ENCODE measurements at places on chromosomes 3 and 15.

- DNase-seq = no peak
Measured at GRCh38 chr15:66865622-66866611, 163.9 kb downstream of the SMAD6 start.

- DNase-seq = no peak
Measured at GRCh38 chr3:100696161-100696560, 13.1 kb upstream of the TFG start.

DNA sequence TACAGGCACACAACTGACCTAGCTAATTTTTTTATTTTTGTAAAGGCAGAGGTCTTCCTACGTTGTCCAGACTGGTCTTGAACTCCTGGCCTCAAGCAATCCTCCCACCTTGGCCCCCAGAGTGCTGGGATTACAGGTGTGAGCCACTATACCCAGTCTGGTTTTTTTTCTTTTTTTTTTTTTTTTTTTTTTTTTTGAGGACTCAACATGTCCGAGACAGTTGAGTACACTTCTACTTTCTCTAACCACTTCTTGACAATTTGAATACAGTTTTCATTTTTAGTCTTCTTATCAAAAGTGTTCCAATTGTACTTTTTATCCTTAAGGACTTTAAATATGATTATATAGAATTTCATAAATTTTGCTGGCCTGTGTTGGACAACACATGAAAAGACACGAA, 7.4 kb upstream of the GSK3B start:
- no peak for DNase-seq

DNA sequence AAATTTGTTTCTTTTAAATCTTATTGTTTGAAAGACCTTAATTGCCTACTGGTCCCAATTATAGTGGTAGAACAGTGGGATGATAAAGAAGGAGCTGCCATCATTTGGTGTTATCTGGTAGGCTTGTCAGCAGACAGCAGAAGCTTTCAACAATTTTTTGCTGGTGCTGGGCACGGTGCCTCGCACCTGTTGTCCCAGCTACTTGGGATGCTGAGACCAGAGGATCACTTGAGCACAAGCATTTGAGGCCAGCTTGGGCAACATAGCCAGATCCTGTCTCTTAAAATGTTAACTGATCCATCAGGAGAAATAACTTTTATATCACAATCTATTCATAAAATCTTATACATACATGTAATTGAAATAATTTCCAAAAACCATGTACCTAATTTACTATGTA, 36.0 kb downstream of the SENP5 start:
- no peak for DNase-seq

- DNase-seq = no peak
Measured at GRCh38 chr15:76282465-76282864, 28.8 kb downstream of the ETFA start.

DNA sequence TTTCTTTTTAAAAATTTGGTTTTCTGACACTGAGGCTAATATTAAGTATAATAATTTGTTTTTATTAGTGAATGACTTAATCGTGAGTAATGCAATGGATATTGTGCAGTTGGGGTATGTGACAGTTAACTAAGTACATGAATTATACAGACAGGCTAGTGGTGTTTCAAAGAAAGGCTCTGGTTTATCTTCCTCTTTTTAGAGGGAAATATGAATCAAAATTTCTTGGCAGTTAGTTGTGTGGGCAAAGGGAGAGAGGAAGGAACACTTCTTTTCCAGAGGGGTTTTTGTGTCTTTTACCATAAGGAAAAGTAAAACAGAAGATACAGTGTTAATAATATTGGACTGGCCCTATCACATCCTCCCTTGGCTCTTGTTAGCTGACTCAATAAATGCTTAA, 2.7 kb downstream of the ZNF654 start:
- no peak for DNase-seq

DNA sequence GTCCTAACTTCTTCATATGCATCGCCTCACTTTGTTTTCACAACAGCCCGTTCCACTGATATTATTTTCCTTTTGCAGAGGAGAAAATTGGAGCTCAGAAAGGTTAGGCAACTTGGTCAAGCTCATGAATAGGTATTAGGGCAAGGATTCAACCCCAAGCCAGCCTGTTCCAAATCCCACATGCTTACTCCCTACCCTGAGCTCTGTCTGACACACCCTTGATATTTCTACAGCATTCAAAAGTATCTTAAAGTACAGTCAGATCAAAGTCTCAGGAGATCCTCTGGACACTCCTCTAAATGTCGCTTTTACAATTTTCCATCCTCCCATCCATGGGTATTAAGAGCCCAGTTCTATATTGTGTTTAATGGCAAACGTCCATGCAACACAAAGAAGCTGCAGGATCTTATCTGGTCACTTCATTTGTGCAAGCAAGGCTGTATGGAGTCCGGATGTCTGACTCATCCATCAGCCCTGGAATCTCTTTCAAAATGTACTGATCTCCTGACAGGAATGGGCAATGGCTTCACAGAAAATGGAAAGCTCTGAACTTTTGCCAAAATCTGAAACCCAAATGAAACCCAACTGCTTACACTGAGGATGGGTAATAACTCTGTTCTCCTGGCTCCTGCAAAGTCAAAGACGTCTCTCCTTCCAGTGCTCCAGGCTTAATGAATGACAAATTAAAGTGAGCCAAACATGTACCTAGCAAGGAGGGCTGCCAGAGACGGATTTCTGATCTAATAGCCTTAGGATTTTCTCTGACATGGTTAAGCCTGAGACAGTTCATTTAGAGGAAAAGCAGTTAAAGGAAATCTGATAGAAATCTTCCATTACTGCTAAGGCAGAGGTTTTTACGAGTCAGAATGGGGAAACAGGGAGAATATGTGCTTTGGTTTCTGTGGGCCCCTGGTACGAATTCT, 230.9 kb upstream of the RORA start:
- DNase-seq = peak; percentile 15

DNA sequence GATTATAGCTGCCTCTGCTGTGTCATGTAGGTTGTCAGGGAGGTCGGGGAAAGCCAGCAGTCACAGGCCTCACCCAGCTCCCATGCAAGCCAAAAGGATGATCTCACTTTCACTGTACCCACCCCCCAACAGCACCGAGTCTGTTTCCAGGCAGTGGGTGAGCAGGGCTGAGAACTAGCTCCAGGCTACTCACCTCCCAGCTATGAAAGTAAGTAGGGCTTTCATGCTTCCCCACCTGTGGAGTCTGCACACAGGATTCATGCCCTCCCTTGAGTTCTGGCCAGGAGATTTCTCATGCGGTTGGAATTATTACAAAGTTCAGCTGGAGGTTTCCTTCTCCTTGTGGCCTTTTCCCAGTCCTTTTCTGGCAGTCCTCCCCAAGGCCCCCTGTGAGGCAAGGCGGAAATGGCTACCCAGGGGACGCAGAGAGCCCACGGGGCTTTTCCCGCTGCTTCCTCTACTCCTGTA, 356.2 kb downstream of the SV2B start:
- peak; percentile 6 for DNase-seq

DNA sequence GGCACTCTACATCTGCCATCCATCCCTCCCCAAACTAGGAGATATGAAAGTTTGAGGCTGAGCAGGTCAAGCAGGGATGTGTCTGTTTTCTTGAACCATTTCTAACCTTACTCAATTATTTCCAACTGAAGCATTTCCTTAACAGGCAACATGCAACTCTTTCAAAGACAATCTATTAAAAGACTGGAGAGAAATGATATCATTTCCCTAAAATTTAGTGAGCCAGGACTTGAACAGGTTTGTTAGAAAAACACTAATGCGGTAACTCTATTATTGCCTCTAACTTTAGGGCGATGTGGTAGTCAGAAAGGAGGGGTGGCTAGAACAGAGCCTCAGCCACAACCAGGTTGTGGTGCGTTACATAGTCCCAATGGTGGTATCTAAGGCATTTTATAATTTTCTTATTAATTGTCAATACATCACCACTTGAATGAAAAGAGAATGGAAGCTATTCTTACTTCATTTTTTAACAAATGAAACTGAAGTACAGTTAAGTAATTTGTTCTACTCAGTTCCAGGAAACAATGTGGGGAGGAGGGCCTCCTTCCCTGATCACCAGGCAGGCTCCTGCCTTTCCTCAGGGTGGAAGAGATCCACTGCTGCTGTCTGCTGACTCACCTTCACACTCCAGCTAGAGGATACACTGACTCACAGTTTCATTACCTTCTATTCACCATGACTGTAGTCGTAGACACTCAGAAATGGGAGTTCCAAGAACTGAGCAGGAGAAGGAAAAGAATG, 22.8 kb downstream of the MYO1E start:
- peak; percentile 93 for DNase-seq

DNA sequence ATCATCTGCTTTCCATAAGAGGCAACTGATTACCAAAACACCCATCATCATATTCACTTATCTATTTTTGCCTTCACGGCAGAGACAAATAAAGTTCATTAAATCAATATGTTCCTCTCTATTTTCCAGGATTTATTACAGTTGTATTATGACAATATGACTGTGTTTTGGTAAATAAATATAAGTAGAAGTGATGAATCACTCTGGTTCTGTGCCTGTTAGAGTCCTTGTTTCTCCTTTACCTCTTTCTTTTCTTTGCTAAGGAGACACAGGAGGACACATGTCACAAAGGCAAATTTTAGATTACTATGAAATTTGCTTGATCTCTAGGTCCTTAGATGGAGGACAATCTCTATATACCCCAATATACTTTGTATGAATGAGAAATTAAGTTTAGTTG, 152.6 kb upstream of the PLSCR5 start:
- no peak for DNase-seq

DNA sequence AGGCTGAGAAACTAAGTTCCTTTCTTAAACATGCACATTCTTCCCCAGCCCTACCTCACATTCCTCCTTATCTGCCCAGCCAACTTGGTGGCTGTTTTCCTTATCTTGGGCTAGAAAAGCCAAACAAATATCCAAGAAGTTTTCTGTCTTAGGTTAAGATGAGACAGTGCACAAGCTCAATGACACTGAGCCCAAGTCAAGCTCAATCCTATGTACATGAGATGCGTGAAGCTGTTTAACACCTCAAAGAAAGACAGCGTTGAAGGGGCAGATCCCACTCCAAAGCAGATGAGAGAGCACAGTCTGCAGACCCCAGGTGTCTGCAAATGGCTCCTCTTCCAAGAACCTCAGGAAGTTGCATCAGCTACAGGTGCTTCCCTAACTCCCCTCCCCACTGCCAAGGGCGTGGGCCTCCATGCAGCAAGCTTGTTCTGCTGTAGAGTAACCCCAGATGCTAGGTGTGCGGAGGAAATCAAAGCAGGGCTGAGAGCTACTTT, 16.6 kb downstream of the LRRC2 start:
- no peak for DNase-seq

- DNase-seq = no peak
Measured at GRCh38 chr3:197746801-197747237, 2.9 kb upstream of the FYTTD1 start.

DNA sequence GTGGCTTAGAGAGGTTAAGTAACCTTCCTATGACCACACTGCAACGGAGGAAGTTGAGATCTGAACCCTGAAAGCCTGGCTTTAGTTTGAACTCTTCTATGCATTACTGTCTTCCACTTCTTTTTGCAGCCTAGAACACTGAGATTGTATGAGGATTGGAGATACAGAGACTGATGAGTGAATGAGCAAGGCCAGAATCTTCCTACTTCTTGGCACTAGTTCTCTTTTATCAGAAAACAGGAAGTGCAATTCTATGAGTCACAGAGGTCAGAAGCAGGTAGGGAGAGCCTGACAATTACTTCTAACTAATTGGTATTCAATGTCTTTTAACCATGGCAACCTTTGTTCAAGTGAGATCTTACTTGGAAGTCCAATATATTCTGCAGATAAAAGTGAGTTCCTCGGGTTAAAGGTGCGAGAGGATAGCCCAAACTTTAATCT, 219.0 kb downstream of the SHQ1 start:
- no peak for DNase-seq

- DNase-seq = no peak
Measured at GRCh38 chr15:77001351-77001750, 6.4 kb downstream of the PSTPIP1 start.

- no peak for DNase-seq
Measured at GRCh38 chr3:55571913-55572312, 84.8 kb upstream of the WNT5A start.

DNA sequence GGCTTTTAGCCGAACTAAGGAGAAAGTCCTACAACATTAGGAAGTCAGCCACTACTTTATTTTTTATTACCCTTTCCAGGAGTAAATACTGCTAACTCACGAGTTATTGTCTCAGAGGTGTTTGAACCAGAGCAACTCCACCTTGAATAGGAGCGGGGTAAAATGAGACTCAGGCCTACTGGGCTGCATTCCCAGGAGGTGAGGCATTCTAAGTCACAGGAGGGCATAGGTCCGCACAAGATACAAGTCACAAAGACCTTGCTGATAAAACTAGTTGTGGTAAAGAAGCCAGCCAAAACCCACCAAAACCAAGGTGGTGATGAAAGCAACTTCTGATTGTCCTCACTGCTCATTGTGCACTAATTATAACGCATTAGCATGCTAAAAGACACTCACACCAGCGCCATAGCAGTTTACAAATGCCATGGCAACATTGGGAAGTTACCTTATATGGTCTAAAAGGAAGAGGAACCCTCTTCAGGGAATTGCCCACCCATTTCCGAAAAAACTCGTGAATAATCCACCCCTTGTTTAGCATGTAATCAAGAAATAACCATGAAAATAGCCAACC, 555.9 kb downstream of the IGSF11 start:
- no peak for DNase-seq

DNA sequence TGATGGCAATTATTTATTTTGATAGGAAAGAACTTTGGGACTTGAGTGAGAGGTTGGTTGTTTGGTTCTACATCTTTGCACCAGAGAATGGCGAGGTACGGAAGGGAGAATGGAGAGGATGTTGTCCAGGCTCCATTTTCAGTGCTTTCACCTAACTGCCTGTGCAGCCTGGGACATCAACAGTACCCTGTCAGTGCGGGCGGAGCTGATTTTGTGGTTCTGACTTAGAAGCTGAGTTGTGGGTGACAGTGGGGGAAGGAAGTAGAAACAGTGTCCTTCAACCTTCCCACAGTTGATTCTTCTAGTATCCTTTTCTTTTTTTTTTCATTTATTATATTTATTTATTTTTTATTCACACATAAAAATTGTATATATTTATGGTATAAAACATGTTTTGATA, 95.3 kb downstream of the TIGIT start:
- no peak for DNase-seq

GRCh38 chr3:183094711-183095110, 4.6 kb downstream of the MCCC1 start:
- no peak for DNase-seq

DNA sequence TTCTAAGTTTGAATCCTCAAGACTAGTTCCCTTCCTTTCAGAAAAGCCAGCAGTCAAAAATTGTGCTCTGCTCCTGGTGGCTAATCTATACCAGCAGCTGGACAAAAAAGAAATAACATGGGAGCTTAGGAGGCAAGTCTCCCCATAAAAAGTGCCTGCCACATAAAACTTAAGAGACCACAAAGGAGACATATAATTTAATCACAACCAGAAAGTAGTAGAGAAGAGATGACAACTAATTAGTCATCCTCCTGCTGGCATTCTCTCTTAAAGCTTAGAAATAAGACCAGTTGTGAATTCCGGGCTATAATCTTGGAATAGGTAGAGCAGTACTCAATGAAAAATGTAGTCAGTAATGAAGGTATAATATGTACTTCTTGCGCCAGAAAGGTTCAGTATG, 20.2 kb upstream of the IMPG2 start:
- peak; percentile 25 for DNase-seq

All from EL (cell line).